ENCODE measurements at places on chromosomes 6 and 20. TPM values are rescaled to one million over a fixed set of nuclear protein-coding genes. Genes with fewer than 3 reads are reported as not detected.

BPIFB4 gene
- total RNA-seq: not detected

PDE7B gene
- total RNA-seq: 19.4 TPM

DNA sequence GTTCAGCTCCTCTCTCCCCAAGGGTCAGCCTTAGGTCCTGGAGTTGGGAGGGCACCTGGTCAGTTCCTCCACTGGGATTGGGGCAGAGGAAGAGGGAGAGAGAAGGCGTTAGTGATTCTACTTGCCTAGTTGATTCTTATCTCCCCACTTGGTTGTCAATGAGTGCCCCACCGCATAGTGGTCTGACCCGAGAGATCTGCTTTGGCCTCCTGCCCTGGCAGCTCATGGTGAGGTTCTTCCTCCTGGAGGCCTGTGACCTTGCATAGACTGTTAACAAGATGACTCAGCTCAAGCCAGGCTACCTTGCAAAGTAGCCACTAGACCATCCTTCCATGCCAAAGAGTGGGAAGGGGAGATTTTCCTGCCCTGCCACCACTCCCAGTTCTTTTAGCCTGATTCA, 160.6 kb downstream of the TMEM200A start:
- no peak for DNase-seq

DNA sequence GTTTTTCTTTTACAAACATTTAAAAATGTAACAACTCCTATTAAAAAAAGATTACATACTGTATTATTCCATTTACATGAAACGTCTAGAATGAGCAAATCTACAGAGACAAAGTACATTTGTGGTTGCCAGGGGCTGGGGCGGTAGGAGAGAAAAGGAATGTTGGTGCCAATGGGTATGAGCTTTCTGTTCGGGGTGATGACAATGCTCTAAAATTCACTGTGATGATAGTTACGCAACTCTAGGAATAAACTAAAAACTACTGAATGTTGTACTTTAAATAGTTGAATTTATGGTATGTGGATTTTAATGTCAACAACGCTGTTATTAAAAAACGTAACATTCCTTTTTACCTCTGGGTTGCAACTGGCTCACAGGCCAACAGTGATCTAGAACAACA, 211.1 kb downstream of the GMDS start:
- DNase-seq: no peak

DNA sequence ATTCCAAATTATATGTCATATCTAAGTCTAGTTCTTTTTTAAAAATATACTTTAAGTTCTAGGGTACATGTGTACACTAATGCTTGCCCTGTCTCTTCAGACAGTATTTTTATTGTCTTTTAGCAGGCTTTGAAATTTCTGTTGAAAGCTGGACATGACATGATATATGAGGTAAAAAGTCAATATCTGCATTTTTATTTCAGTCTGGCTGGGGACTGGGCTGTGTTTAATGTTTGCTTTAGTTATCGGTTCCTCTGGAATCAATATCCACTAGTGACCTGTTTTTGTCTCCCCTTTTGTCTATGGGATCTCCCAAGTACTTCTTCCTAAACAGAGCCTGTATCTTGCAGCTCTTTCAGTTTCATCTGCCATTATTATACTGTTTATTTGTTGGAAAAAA, 786.2 kb upstream of the GJE1 start:
- DNase-seq: no peak

GRCh38 chr6:150494241-150494640, 105.4 kb upstream of the PLEKHG1 start:
- no peak for DNase-seq

DNA sequence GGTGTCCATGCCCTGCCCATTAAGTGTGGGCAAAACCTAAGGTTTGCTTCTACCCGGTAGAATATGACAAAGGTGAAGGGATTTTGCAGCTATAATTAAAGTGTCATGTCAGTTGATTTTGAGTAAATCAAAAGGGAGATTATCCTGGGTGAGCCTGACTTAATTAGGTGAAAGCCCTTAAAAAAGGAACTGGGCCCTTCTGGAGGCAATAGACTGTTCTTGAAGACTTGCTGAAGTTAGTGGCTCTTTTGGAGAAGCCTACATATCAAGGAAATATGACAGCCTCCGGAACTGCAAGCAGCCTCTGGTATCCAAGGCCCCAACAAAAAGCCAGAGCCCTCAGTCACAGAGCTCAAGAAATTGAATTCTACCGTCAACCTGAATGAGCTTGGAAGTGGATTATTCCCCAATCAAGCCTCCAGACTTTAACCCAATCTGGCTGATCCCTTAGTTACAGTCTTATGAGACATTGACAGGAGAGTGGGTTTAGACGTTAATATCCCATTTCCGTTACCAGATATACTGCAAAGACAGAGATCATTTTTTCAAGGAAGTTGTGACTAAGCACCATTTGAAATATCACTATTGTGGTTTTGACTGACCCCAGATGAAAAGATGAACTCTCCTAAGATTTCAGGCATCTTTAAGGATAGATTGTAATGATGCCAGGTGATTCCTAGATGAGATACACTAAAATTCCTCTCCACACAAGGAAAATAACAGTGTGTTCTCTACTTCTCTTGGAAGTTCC, 303.4 kb downstream of the PLCB1 start:
- DNase-seq: no peak

All from lung microvascular endothelial cell (primary cell).